Left renal cortex interstitium (tissue), 4 donors: ENCODE measurements at places on chromosomes 2 and 18.

GRCh38 chr18:28432339-28432738, 255.4 kb upstream of the CDH2 start:
- no peak for DNase-seq

DNA sequence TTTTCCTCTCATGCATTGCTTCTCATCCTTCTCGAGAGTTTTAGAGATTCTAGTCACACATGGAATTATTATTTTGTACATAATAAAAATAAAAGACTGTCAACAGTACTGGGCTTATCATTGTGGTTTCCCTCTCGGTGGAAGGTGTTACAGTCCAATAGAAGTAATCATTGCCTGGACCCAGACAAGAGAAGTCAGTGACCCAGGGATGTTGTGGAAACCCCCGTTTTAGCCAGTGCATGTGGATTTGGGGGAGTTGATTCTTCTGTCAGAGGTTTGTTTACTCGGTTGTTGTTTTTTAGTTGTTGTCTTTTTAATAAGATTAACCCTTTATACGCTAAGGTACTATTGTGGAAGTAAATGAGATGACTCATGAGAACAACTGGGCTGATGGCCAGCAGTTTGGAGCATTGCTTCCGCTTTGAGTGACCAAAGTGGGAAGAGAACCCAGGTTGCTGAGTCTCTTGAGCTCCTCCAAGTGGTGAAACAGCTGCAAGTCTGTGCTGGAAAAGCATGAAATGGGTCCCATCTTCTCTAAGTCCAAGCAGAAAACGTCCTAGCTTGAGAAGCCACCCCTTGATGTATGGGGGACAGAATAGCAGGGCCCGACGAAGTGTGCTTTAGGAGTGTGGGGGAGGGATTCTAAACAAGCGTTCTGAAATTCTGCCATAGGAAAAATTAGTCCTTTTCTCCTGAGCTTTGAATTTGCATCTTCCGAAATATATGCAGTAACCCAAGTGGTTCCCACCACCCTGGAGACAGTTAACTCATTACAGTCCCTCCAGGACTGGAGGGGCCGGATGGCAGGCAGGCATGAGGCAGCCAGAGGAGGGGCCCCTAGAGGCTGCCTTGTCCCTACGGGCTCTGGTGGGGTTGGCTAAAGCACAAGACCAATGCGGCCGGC, 61.8 kb upstream of the GPR45 start:
- no peak for DNase-seq

DNA sequence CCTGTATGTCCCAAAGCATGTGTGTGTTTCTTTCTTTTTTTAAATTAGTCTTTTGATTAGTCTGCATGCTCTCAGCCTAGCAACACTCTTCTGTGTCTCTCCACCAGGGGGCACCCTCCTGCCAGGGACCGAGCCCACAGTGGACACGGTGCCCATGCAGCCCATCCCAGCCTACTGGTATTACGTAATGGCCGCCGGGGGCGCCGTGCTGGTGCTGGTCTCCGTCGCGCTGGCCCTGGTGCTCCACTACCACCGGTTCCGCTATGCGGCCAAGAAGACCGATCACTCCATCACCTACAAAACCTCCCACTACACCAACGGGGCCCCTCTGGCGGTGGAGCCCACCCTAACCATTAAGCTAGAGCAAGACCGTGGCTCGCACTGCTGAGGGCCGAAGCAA, 93.8 kb downstream of the NRP2 start:
- no peak for DNase-seq

DNA sequence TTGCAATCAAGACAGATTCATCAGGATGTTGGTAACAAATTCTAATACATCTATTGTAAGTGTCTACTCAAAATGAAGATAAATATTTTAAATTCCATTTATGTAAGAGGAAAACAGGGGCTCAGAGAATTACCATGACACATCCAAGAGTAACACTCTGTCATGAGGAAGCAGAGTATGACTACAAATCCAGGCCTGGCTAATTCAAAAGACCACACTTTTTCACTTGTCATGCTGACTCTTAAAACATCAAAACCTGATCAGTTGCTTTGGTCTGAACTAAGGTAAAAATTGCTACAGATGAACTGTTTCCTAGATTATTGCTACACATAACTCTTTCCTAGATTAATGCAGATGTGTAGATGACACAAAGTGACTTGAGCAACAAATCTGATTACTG, 880.6 kb downstream of the TSN start:
- DNase-seq, result no peak

- no peak for DNase-seq
Observed at GRCh38 chr2:129062146-129062912, 743.7 kb upstream of the HS6ST1 start.

GRCh38 chr18:63312737-63313395, 6.7 kb downstream of the BCL2 start:
- DNase-seq, result no peak

DNA sequence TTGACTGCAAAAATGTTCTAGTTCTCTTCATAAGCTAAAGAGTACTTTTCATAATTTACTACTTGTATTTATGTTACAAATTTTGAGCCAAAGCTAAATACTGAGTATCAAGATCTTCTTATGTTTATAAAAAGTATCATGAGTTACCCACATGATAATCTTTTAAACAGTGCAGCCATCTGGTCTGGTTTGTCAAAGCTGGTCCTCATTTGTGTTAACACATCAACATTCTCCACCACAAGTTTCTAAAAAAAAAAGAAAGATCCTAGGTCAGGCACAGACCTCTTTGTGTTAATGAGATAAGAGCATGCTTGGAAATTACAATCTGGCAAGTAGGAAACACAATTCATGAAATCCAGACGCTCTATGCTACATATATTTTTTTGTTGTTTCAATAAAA, 75.5 kb upstream of the FRZB start:
- no peak for DNase-seq
